ENCODE measurements at places on chromosomes 7 and 10. TPM values are rescaled to one million over a fixed set of nuclear protein-coding genes. Genes with fewer than 3 reads are reported as not detected.

DNA sequence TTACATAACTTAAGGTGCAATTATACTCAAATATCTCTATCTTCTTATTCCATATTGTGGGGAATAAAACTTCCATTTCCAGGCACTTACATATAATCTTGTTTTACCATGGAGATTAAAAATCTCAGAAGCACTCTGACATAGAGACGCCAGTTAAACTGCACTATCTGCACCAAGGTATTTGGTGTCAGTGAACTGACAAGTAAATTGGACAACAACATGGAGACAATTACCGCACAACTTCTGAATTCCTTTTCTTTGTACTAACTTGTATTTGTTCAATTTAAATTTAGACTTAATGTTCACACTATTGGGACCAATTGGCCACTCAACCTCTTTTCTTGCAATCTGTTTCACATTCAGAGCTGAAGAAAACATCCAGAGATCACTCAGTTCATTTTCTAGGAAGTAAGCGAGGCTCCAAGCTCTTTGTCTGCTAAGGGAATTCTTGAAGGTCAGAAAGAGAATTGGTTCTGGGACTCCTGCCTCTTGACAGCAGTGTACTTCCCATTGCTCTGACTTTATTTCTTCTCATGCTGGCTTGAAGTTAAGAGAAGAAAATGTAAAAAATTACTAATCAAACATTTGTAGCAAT, 184.7 kb downstream of the CHCHD3 start:
- no peak for DNase-seq
- no peaks in the 10 kb centered on the region for H3K27me3 ChIP-seq
- H3K4me3 ChIP-seq: no peak overlapping the region
- H3K27ac ChIP-seq: no peak overlapping the region
- no peaks in the 10 kb centered on the region for H3K4me1 ChIP-seq

- no peak overlapping the region for H3K4me3 ChIP-seq
- H3K27ac ChIP-seq: no peak overlapping the region
- H3K4me1 ChIP-seq: no peaks in the 10 kb centered on the region
- H3K27me3 ChIP-seq: no peaks in the 10 kb centered on the region
Observed at GRCh38 chr10:351770-352334, 216.6 kb downstream of the ZMYND11 start.

Gene TMEM140
- total RNA-seq: 31.2 TPM

Gene IGFBP1
- total RNA-seq: not detected

DNA sequence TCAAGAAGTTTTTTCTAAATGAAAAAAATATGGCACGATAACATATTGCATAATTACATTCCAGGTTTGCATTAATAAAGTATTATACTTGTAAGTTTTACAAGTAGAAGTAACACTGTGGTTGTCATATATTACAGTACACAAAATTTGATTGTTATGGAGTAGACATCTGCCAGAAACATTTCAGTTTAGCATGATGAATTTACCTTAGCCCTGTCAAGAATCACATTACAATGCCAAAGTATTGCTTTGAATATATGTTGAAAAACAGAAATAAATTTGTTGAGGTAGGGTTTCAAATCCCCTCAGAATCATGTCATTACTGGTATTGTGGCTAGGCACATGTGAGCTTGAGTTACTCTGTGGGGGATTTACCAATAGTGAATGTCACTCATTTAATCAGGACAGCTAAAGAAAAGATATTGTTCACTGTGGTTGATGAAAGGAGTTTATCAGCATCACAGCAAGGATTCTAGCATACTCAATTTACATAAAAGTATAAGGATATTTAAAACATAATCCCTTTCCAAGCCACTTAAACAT, 112.1 kb downstream of the MDFIC start:
- no peaks in the 10 kb centered on the region for H3K36me3 ChIP-seq
- H3K4me1 ChIP-seq: no peaks in the 10 kb centered on the region
- no peak overlapping the region for H3K4me3 ChIP-seq

- H3K4me1 ChIP-seq: no peaks in the 10 kb centered on the region
- no peaks in the 10 kb centered on the region for H3K36me3 ChIP-seq
- no peaks in the 10 kb centered on the region for H3K27me3 ChIP-seq
- no peak overlapping the region for H3K4me3 ChIP-seq
Observed at GRCh38 chr7:110800984-110801383, 289.9 kb upstream of the LRRN3 start.

Gene CCDC172
- not detected for total RNA-seq

- no peak overlapping the region for H3K27ac ChIP-seq
- no peak overlapping the region for H3K4me3 ChIP-seq
- no peaks in the 10 kb centered on the region for H3K4me1 ChIP-seq
- DNase-seq: no peak
- no peaks in the 10 kb centered on the region for H3K36me3 ChIP-seq
Observed at GRCh38 chr7:4965295-4966022, 6.5 kb upstream of the MMD2 start.

DNA sequence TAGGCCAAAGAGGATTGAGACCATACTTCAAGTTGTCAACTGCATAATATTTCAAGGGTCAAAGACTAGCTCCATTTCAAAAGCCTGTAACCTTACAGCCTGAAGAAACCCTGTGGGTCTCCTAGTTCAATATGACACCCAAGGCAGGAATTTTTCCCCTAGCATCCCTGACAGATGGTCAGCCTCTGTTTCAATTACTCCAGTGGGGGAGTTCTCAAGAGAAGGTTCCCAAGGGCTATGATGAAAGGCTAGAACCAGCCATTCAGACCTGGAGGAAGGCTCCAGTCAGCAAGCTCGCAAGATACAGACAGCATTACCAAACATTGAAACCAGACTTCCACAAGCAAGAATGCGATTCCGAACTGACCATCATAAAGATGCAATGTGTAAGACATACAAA, 1.6 kb downstream of the HTR7 start:
- H3K4me3 ChIP-seq: no peak overlapping the region
- H3K27me3 ChIP-seq: peaks cover 61% of the 10 kb centered on the region
- no peaks in the 10 kb centered on the region for H3K36me3 ChIP-seq

GRCh38 chr10:76126607-76127527, 695.4 kb downstream of the LRMDA start:
- peaks cover 11% of the 10 kb centered on the region for H3K4me1 ChIP-seq
- no peaks in the 10 kb centered on the region for H3K27me3 ChIP-seq
- no peak overlapping the region for H3K4me3 ChIP-seq

DNA sequence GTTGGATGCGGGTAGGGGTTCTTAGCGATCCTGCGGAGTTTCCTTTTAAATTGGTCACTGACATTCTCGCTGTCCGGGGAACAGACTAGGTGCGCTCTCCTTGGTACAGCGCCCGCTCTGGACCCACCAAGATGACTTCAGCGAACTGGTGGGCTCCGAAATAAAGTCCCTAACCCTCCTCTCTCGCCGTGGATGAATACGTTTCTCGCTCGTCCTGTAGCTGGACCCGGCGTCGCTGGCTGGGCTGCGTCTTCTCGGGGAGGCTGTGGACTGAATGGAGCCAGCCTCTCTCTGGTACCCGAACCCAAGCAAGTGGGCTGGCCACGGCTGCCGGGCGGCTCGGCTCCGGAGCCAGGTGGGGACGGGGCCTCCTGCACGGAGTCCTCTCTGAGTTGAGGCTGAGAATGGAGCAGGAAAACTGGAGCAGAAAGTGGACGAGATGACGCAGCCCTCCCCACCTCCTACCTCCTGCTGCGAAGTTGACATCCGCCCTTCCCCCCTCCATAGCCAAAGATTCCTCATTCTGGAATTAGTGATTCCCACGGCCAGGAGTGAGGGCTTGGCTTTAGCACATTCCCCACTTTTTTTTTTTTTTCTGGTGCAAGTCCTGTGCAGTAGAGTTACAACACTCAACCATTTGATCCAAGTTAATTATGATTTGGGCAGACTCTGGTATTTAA, 1.5 kb downstream of the UNC5B start:
- no peak overlapping the region for H3K27ac ChIP-seq
- peaks cover 39% of the 10 kb centered on the region for H3K4me1 ChIP-seq
- peak; percentile 63 for DNase-seq
- peak overlapping the region; percentile 75 for H3K4me3 ChIP-seq
- no peaks in the 10 kb centered on the region for H3K36me3 ChIP-seq
- H3K27me3 ChIP-seq: peaks cover 16% of the 10 kb centered on the region

DNA sequence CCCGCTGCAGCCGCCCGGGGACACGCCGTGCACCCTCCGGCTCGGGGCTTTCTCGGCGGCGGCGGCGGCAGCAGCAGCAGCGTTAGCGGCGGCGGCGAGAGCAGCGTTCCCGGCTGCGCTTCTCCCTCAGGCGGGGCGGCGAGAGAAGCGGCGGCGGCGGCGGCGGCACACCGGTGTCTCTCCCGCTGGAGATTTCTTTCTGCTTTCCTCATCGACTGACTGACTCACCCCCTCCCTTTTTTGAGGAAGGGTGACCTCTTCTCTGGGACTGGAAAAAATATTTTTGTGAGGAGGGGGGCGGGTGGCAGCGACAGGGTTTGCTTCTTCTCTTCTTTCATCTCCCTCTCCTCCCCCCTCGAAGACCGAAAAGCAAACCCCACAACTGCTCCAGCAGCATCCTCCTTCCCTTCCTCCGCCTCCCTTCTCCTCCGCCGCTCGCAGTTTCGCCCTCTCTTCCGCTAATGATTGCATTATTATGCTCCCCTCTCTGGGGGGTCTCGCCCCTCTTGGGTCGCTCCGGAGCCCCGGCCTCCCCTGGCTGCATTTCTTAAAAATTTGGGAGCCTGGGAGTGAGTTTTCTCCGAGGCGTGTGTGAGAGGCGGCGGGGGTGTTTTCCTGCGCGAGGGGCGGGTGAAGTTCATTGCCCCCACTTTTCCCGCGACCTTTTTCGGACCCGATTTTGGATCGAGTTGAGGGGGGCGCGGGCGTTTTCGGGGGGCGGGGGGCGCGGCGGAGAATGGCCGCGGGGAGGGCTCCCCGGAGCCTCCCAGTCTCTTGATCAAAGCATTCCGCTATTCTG, 411 bp downstream of the AUTS2 start:
- no peaks in the 10 kb centered on the region for H3K27me3 ChIP-seq
- no peaks in the 10 kb centered on the region for H3K36me3 ChIP-seq

DNA sequence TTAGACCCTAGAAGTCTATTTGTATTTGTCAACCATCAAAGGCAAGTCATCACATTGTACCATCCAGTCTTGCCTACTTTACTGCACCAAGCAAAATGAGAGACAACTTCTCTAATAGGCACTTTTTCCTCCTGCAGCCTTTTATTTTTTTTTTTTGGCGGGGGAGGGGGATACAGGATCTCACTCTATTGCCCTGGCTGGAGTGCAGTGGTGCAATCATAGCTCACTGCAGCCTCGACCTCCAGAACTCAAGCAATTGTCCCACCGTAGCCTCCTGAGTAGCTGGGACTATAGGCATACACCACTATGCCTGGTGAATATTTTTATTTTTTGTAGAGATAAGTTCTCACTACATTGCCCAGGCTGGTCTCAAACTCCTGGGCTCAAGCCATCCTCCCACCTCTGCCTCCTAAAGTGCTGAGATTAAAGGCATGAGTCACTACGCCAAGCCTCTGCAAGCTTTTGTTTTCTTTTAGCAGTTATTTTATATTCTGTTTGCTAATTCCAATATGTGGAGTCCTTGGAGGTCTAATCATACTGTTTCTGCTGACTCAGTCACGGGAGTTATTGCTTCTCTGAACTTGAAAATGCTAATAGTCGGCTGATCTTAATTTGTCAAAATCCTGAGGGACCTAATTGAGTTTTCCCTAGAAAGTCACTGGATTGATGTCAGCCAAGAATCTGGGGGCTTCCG, 14.2 kb downstream of the KPNA7 start:
- H3K27ac ChIP-seq: no peak overlapping the region
- H3K27me3 ChIP-seq: no peaks in the 10 kb centered on the region
- no peaks in the 10 kb centered on the region for H3K4me1 ChIP-seq
- no peak overlapping the region for H3K4me3 ChIP-seq

Gene ZNF365
- 1.3 TPM for total RNA-seq

GRCh38 chr7:16098058-16098457, 323.3 kb downstream of the CRPPA start:
- H3K36me3 ChIP-seq: no peaks in the 10 kb centered on the region
- no peaks in the 10 kb centered on the region for H3K27me3 ChIP-seq
- H3K27ac ChIP-seq: no peak overlapping the region
- no peak overlapping the region for H3K4me3 ChIP-seq
- DNase-seq: no peak

- H3K27me3 ChIP-seq: no peaks in the 10 kb centered on the region
- no peaks in the 10 kb centered on the region for H3K36me3 ChIP-seq
- no peak overlapping the region for H3K27ac ChIP-seq
- DNase-seq: no peak
- H3K4me1 ChIP-seq: no peaks in the 10 kb centered on the region
- H3K4me3 ChIP-seq: no peak overlapping the region
Observed at GRCh38 chr10:88668465-88668864, 4.2 kb downstream of the LIPF start.

DNA sequence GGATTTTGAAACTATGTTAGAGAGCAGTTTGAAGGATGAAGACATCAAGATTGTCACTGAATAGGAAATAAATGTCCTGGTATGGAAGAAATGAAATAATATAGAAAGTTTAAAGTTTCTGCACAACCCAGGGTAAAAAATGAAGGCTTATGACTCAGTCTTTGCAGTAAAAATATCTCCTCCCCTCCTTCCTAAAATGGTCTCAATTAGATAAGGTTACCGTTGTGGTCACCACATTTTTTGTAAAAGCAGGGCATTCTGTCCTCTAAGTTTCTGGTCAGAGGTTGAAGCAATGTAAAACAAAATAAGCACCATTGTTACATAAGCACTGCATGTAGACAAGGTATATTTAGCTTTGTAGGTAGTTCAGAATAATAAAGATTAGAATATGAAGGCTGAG, 403.5 kb downstream of the SUGCT start:
- no peak overlapping the region for H3K27ac ChIP-seq
- no peaks in the 10 kb centered on the region for H3K36me3 ChIP-seq
- H3K4me1 ChIP-seq: no peaks in the 10 kb centered on the region
- no peak for DNase-seq

- H3K27ac ChIP-seq: no peak overlapping the region
- no peaks in the 10 kb centered on the region for H3K4me1 ChIP-seq
- no peaks in the 10 kb centered on the region for H3K27me3 ChIP-seq
- H3K4me3 ChIP-seq: no peak overlapping the region
- H3K36me3 ChIP-seq: peaks cover 99% of the 10 kb centered on the region
Observed at GRCh38 chr7:151218170-151218569, 7.9 kb upstream of the H2BK1 start.

Gene SPDYE11
- not detected for total RNA-seq

DNA sequence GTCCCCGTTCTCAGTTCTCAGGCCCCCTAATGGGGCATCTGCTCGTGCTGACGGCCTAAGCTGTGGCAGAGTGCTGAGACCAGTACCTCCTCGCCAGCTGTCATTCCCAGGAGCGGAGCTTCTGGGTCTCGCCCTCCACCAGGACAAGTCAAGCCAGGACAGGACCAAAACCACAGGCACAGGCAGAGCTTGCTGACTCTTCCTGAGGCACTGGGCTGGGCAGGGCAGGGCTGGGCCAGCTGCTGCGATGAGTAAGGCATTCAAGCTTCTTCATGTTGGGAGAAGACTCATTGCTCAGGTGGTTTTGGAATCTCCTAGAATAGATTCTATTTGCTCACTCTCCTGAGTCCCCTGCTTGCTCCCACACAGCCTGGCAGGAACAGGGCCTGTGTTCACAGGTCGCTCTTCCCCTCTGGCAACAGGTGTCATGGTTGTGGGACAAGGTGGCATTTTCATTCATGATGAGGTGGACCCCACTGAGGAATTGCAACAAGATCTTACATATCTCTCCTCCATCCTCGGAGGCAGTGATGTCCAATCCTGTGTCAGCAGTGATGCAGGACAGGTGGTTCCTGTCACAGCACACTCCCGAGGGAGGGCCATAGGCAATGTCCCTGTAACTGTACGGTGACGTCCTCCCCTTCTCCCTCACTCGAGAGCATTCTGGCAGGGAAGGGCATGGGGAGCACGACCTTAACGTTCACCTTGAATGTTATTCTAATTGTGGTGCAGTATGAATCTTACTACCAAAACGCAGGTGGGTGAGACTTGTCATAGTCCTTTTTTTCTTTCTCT, 17.0 kb upstream of the SH3PXD2A start:
- H3K36me3 ChIP-seq: peaks cover 6% of the 10 kb centered on the region
- no peak for DNase-seq
- H3K4me3 ChIP-seq: no peak overlapping the region

All from upper lobe of right lung (tissue), 1 donor.